ENCODE measurements at places on chromosomes 11 and 22.

DNA sequence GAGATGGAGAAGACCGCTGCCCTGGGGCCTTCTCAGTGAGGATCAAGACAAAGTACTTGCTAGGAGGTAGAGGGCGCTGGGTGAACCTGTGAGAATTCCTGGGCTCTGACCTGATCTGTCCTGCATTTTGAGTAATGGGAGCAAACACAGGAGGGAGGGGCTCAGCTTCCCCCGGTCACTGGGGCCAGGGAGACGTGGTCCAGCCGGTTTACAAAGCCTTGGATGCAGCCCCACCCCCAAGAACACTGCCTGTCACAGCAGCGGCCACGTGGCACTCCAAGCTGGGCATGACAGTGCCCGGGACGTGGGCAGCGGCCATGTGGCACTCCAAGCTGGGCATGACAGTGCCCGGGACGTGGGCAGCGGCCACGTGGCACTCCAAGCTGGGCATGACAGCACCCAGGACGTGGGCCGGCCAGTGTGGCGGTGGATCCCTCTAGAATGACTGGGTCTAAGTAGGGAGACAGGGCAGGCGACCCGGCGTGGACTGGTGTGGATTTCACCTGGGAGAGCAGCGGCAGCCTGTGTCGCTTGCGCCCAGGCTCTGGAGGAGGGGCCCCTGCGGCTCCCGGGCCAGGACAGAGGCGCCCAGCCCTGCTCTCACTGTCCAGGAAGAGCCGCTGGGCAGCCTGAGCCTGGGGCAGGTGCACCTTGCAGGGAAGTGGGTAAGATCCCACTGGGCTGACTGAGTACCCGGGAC lies 2.5 kb upstream of the TTLL8 start:
- no peak for DNase-seq

GRCh38 chr11:63557570-63557969 lies 5.6 kb downstream of the PLAAT2 start:
- DNase-seq: no peak

GRCh38 chr11:26144911-26145310 lies 187.0 kb upstream of the ANO3 start:
- no peak for DNase-seq

GRCh38 chr11:74717221-74717969 lies 13.8 kb downstream of the CHRDL2 start:
- no peak for DNase-seq

DNA sequence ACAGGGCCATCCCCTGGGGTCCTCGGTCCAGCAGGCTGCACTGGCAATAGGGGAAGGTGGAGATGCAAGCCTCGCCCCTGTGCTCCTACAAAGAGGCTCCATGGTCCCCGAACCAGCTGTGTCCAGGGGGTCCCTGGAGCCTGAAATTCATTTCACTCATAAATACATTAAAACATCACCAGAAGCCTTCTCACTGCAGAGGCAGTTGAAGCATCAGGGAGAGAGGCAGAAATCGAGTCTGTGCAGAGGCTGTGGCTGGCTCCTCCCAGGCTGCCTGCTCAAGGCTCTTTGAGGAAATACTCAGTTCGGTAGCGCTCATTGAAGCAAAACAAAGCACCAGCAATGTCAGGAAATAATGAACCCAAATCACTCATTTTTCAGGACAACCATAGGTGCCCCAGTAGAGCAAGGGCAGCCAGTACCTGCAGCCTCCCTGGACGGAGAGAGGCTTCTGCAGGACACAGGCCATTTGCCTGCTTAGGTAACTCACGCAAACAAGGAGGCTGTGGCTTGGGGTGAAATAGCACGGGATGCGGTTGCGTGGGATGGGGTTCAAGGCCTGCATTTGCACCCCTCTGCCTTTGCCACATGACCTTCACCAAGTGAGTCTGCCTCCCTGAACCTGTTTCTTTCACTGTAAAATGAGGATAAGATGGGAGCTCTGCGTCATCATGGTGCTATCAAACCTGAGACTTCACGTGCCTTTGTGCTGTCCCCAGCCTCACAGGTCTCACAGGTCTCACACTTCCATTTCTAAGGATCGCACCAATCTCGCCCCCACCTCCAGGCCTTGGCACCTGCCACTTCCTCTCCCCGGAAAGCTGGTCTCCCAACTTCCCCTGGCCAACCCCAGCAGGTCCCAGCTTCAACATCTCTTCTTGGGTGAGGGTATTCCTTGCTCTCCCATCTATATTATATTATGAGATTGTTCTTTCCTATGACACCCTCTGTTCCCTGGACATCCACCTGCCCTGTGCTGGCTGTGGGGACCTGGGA lies 84.3 kb upstream of the SHISAL1 start:
- no peak for DNase-seq

GRCh38 chr11:120708511-120709183 lies 197.1 kb downstream of the GRIK4 start:
- no peak for DNase-seq

Measured in glomerular endothelial cell (primary cell).